ENCODE measurements at places on chromosomes 4 and X.
A peak's percentile ranks its signal among the peaks of the same experiment; 100 is the strongest.

DNA sequence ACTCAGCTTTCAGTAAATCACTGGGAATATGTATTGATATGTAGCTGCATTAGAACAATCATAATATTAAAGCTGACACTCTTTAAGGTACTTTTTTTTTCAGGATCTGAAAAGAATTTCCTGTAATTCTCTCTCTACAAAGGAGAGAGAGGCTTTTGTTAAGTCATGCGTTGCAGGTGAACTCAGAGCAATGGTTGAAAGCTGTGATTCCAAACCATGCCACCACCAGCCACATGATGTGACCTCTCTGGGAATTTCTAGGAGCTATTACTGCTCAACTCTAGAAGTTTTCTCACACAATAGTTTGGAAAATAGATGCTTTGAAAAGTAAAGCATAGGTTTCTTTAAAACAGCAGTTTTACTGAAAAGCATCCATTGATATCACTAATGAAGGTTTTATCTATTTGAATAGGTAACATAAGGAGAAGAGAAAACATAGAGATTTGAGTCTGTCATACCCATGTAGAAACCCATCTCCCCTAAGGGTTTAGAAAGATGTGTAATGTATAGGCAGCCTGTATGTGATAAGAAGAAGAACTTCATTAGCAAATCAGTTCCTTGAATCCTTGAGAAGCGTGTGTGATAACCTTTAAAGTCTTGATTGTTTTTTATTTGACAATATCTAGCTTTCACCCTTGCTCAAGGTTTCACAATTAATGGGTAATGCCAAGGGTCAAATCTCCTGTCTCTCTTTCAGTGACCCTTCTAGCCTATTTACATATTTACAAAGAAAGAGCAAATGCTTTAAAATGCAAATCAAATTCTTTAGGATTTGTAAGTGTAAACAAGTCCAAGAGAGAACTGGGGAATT is 161.0 kb upstream of the ANKRD50 start:
- DNase-seq = no peak

DNA sequence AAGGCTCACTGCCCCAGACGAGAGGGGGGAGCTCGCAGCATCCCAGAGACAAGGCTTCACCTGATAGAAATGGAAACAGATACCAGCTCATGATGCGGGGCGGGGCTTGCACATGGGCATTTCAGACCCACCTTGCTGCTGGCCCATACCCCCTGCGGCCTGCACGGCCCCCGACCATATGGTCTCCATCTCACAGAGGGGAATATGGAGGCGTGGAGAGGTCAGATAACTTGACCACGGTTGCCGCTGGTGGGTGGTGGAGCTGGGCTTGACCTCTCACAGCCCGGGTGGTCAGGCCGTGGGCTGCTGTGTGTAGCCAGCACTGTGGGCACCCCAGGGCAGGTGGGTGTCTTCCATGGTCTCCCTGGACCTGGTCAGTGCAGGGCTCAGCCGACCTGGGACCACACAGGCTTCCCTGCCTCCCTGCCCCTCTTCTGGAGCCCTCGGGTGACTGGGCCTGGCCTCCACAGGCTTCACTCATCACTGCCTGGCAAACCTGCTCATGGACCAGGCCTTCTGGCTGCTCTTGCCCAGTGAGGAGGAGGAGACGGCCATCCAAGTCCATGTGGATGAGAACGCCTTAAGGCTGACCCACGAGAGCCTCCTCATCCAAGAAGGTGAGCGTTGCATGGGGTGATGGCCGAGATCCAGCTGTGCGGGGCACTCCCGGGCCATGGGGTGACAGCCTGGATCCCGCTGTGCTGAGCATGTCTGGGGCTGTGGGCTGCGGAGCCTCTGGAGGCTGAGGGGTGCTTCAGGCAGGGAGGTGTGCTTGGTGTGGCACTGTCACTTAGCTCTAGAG is 16.8 kb downstream of the SH3TC1 start:
- DNase-seq = no peak

GRCh38 chr4:65865489-65865888 is 195.2 kb upstream of the EPHA5 start:
- DNase-seq = no peak

DNA sequence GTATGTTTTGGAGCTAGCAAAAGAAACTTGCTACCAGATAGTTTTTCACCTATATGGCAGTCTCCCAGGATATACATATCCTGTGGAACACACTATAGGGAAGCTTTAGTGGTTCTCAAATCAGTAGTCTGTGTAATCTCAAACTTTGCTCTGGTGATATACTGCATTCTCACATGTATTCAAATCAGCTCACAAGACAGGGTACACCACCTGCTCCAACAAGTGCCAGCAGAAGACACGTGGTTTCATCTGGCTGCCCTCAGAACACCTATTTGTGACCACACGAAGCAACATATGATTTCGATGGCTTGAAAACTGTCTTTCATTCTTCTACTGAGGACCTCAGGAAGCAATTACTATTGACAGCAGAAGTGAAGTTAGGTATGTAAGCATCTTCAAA is 37.7 kb downstream of the BCLAF3 start:
- DNase-seq = no peak

- DNase-seq = no peak
Observed at GRCh38 chrX:41558531-41558930, 111.4 kb downstream of the NYX start.

GRCh38 chrX:10101269-10101668 is 55.5 kb upstream of the CLCN4 start:
- no peak for DNase-seq

- DNase-seq = no peak
Observed at GRCh38 chrX:78105944-78106650, 2.0 kb downstream of the PGK1 start.

- peak; percentile 78 for DNase-seq
Observed at GRCh38 chr4:948101-948935, 16.1 kb downstream of the TMEM175 start.

- DNase-seq = no peak
Observed at GRCh38 chrX:45497290-45497689, 296.6 kb upstream of the DIPK2B start.

DNA sequence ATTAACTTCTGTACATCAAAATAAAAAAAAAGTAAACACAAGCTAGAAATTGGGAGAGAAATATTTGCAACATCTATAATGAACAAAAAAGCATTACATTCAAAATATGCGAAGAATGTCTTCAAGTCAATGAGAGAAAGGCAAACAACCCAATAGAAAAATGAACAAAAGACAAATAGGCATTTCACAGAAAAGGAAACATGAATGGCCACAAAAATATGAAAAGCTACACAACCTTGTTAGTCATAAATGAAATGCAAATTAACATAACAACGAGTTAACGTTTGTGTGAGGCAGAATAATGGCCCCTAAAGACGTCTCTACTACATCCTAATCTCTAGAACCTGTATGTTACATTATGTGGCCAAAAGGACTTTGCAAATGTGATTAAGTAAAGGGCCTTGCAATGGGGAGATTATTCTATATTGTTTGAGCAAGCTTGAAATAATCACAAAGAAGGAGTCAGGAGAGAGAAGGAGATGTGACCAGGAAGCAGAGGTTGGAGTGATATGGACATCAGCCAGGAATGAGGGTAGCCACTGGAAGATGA is 86.8 kb downstream of the WDFY3 start:
- DNase-seq = no peak

DNA sequence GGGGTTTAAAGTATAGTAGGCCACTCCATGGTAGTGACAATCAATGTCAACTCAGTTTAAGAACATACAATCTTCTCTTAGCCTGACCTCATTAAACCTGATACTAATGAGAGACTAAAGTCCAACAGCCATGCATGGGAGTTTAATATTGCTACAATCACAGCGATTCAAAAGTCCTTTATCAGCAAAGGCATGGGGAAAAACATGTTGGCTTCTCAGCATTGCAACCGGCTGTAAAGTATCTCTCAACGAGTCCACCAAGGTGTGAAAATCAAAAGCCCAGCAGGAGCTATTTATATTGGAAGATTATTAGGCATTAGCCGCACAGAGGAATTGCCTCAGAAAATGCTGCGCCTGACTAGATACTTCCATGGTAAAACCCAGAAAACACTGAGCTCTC is 256.7 kb upstream of the PGRMC2 start:
- no peak for DNase-seq

DNA sequence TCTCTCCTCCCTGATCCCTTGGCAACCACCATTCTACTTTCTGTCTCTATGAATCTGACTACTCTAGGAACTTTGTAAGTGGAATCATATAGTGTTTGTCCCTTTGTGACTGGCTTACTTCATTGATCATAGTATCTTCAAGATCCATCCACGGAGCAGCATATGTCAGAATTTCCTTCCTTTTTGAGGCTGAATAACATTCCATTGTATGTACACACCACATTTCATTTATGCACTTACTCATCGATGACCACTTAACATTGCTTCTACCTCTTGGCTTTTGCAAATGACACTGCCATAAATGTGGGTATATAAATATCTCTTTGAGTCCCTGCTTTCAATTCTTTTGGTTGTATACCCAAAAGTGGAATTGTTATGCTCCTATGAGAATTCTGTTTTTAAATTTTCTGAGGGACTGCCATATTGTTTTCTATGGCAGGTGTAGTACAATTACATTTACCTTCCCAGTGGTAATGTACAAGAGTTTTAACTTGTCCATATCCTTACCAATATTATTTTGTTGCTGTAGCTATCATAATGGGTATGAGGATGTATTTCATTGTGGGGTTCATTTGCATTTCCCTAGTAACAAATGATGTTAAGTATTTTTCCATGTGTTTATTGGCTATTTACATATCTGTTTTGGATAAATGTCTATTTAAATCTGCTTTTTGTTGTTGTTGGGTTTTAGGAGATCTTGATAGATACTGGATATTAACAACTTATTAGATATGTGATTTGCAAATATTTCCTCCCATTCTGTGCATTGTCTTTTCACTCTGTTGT is 466.1 kb downstream of the C4orf33 start:
- no peak for DNase-seq

- no peak for DNase-seq
Observed at GRCh38 chr4:13535708-13536361, 8.5 kb downstream of the NKX3-2 start.

GRCh38 chr4:172232966-172233365 is 419.8 kb downstream of the GALNTL6 start:
- no peak for DNase-seq

GRCh38 chrX:15873566-15873965 is 19.0 kb upstream of the AP1S2 start:
- no peak for DNase-seq

GRCh38 chrX:114774691-114775090 is 190.8 kb downstream of the HTR2C start:
- DNase-seq = no peak

DNA sequence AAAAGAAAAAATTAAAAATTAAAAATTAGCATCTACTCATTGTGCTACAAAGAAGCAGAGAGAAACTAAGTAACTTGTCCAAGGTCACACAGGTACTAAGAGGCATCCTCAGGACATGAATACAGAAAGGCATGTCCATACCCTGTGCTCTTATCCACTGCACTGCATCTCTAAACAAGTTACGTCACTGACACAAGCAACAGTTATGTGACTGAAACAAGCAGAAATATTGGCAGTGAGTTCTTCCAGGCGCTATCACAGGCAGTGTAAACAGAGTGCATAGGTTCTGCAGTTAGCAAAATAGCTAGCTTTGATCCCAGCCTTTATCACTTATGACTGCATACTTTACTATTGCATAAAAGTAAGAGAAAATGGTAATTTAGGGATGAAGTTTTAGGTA is 7.9 kb downstream of the VEGFC start:
- no peak for DNase-seq

- DNase-seq = no peak
Observed at GRCh38 chrX:45571453-45571852, 370.8 kb upstream of the DIPK2B start.

- DNase-seq = no peak
Observed at GRCh38 chr4:150743564-150744342, 161.8 kb downstream of the MAB21L2 start.

GRCh38 chr4:141133999-141134995 is 1.0 kb upstream of the RNF150 start:
- DNase-seq = no peak

DNA sequence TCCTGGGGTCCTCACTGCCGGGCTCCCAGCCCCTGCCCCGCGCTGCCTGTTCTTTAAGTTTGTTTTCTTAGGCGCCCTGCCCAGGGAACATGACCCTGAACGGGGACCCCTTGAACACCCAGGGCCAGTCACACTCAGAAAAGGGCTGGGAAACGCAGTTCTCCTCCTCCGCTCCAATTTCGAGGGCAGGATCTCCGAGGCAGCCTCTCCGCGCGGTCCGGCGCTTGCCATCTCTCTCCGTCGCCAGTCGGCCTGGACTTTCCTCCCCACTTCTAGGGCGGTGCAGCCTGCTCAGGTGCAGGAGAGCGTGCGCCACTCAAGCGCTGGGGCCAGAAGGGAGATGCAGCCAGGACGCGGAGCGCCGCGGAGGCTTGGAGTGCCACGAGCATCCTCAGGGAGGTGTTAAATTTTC is 9.9 kb downstream of the PRDM8 start:
- DNase-seq = no peak

- no peak for DNase-seq
Observed at GRCh38 chr4:23332313-23332712, 557.5 kb downstream of the PPARGC1A start.

GRCh38 chrX:2595258-2595657 is 94.5 kb upstream of the DHRSX start:
- DNase-seq = no peak

- DNase-seq = no peak
Observed at GRCh38 chrX:119503484-119503861, 35.2 kb downstream of the SLC25A5 start.

GRCh38 chr4:98566361-98567008 is 91.9 kb downstream of the TSPAN5 start:
- no peak for DNase-seq

- no peak for DNase-seq
Observed at GRCh38 chrX:131366407-131366806, 77.3 kb upstream of the IGSF1 start.

Data from lower leg skin (tissue), 4 donors.